ENCODE measurements at places on chromosomes 16 and 17.

- DNase-seq: no peak
Observed at GRCh38 chr17:72254808-72255449, 134.1 kb downstream of the SOX9 start.

GRCh38 chr16:84925092-84925772, 86.1 kb downstream of the ZDHHC7 start:
- no peak for DNase-seq

DNA sequence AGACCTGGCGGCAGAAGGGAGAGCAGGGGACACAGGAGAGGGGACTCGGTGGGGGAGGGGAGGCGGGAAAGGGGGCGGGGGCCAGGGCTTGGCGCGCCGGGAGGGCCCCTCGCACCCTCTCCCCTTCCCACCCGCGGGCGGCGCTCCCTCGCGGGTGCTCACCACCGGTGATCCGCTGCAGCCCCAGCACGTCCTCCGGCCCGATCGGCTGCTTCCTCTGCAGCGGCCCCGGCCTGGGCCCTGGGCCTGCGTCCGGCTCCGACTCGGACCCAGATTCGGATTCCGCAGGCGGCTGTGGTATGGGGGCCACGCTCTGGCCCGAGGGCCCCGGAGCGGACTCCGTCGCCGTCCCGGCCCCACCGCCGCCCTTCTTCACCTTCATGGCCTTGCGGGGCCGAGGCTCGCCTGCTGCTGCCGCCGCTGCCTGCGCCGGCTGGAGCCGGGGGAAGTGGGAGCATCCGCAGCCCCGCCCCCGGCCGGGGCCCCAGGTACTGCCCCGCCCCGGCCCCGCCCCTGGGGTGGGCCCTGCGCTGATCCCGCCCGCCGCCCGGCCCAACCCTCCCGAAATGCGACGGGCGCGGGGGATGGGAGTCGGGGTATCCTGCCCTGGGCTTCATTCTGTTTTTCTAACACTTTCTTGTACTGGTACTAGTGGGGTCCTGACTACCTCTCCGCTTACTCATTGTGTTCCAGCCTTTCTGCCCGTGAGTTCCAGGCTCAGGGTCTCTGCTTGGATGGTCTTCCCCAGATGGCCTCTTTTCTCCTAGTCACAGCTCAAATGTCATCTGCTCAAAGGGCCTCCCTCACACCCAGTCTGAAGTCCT, at the start of gene UNC119:
Gene UNC119 (minus strand): TSS at position 449 of the 824 bp plus-strand sequence. CDS start 67 bp downstream, at position 382.
- no peak for DNase-seq

DNA sequence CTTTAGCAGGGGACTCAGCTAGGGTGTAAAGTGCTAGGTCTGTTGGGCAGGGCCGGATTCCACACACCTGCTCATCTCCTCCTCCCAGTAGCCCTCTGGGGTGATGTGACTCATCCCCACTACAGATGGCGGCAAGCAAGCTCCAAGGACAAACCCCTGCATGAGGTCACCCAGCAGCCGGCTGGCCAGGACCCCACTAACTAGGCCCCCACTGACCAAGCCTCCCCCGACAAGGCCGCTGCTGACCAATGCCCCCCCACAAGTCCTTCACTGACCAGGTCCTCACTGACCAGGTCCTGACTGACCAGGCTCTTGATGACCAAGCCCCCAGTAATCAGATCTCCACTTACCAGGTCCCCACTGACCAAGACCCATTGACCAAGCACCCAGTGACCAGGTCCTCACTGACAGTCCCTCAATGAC, 36.7 kb downstream of the TNFRSF13B start:
- DNase-seq: peak; percentile 80

DNA sequence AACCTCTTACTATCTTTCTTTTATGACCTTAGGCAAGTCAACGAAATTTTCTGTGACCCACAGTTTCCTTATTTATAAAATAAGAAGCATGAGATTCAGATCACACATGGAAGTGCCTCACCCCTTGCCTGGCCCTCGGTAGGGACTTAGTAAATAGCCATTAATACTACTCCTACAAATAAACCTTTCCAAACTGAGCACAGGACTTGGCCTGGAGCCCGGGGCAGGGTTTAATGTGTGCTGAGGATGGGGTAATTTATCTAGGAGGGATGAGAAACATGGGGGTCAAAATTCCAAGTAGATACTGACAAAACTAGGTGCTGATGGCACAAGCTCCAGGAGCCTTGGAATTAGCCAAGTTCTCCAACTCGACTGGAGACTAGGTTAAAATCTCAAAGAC, 35.0 kb downstream of the PITPNC1 start:
- no peak for DNase-seq

DNA sequence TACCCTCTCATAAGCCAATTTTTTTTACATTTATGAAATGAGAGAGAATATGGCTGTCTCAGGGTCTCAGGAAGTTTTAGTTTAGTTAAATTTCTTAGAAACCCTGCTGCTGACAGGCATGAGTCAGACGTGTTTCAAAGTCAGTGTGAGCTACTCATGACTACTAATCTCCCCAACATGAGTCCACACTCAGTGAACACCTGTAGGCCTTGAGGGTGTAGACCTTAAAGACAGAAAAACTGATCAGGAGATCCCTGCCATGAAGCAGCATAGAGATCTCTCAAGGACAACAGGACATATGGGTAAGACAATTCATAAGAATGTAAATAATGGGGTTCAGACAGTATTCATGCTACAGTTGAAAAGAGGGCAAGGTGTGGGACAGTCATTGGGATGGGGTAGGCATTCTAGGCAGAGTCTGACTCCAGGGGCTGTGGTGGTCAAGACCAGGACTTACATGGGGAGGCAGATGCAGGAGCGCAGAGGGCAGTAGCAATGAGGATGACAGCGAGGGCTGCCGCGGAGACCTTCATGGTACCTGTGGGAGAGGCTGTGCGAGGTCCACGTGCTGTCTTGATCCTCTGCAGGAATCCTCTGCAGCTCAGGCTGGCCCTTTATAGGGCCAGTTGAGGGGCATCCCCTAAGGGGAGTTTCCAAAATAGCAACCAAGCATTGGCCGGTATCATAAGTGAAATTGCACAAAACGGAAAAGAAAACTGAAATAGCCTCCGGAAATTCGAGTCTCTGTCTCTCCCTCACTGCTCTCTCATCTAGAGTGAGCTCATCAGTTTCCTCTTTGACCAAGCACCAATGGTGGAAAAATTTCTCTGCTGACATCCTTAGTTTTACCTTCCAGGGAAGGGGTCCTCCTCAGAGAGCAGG, at the start of gene CCL5:
Gene CCL5 (minus strand): TSS at position 588 of the 882 bp plus-strand sequence.
- no peak for DNase-seq

DNA sequence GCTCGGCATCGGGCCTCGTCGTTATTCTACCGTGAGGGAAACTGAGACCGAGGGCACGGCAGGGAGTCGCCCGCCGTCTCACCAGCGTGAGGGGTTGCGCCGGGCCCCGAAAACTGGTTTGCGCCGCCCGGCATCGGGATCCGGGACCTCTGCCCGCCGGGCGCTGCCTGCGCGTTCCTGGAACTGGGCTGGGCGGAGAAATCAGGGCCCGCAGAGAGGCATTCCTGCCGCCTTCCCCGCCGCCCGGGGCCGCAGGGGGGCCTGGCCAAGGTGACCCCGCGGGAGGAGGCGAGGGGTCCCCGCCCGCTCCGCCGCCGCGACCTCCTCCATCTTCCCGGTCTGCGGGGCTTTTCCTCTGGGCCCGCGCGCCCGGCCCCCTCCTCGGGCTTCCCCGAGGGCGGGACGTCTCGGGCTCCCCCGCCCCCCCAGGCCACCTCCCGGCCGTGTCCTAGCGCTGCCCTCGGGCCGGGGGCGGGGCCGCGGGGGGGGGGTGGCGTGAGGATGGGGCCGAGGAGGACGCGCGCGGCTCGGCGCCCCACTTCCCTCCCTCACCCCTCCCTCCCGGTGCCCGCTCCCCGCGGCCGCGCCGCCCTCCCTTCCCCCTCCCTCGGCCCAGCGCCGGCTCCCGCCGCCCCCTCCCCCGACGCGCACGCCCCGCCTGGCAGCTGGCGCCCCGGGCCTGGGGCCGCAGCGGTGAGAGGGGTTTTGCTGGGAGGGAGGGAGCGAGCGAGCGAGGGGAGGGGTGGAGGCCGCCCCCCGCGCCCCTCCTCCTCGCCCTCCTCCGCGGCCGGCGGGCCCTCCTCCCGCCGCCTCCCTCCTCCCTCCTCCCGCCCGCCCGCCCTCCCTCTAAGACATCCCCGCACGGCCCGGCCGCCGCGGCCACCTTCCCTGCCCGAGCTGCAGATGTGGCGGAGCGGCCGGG, at the start of gene GLIS2:
Gene GLIS2 (plus strand): TSS at position 882 of the 922 bp plus-strand sequence. CDS start 16,214 bp downstream, outside the sequence.
- peak; percentile 21 for DNase-seq

- no peak for DNase-seq
Observed at GRCh38 chr17:27438348-27438998, 17.8 kb upstream of the KSR1 start.

GRCh38 chr17:18040261-18040858, 1.2 kb downstream of the GID4 start:
- DNase-seq: no peak

GRCh38 chr16:15887283-15887682, 1.1 kb downstream of the CEP20 start:
- DNase-seq: no peak

- peak; percentile 69 for DNase-seq
Observed at GRCh38 chr16:22188595-22189442, 17.3 kb upstream of the EEF2K start.

GRCh38 chr16:77918809-77919707, 103.3 kb upstream of the CLEC3A start:
- DNase-seq: no peak

DNA sequence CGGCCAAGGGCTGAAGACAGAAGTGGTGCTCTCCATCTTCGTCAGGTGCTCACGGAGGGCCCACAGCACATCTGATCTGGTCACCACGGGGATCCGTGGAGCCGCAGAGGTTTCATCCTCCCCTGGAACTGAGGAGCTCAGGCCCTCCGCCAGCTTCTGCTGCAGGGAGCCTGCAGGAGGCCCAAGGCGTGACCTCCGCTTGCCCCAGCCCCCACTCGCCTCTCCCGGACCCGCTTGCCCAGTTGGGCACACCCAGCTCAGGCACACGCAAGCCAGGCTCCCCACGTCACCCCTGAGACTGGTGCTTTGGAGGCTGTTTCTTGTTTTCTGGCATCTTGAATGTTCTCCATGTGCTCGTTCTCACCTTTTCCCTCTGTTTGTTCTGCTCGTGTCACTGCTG, 39.4 kb upstream of the CHMP6 start:
- DNase-seq: no peak

GRCh38 chr16:79293836-79294460, 306.6 kb downstream of the MAF start:
- DNase-seq: no peak

- DNase-seq: no peak
Observed at GRCh38 chr17:31313982-31314781, at the start of gene EVI2B. Gene EVI2B, minus strand, starts transcription at chr17:31314054. Its CDS starts 8,445 bp downstream, at chr17:31305609.

GRCh38 chr17:78716814-78717393, 65.2 kb downstream of the CYTH1 start:
- DNase-seq: peak; percentile 59

DNA sequence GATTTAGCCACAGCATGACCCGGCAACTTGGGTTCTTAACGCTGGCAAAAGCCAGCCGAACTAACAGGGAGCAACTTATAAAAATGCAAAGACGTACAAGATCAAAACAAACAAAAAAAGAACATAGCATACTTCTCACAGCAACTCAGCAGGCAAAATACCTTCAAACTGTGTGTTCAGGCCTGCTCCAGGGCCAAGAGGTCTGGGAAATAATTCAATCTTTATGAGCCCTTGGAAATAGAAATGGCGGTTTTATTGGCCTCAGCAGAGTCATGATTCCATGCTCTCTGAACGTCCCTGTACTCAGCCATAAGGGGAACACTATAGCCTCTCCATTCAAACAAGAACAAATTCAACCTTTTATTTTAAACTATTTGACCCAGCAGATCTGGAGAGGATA, 101.3 kb upstream of the C17orf78 start:
- no peak for DNase-seq

Data from SHP77 treated with DMSO at 0.1 percent for 48 hours (cell line).